T-helper 2 cell treated with Interferon-gamma antibody and Interleukin-4, amounts not matched to agents 5 μg/mL and 100 μg/mL, for 36 hours (primary cell): ENCODE measurements at places on chromosomes 2 and 18.

GRCh38 chr2:19355416-19355821, 3.0 kb downstream of the OSR1 start:
- DNase-seq: no peak

DNA sequence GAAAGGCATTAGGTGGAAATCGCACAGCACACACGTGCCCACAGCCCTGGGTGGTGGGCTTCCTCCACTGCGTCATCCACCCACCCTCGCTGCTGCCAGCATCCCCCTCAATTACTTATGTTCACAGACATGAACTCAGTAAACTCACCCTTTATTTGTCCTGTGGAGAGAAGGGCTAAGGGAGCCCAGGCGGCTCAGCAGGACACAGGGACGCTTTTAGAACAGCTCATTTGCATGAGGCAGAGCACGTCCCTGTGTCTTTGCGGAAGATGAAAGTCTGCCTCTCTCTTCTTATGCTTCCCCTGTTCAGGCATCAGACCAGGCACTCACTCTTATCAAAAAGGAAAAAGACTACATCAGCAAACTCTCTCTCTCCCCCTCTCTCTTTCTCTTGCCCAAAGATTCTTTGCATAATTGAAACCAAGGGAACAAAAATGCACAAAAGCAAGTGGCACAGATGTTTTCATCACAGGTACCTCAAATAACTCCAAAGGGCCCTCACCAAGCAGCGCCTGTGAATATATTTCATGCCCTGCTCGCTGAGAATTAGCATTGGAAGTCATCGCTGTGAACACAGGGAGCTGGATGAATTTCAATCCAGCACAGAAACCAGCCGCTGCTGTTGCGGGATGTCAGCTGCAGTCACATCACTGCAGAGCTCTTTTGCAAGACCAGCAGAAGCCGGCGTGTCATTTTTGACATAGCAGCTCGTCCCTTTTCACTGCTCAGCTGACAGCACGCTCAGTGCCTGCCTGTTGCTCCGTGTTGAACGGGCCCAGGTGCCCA, 376.3 kb upstream of the MYT1L start:
- no peak for DNase-seq

GRCh38 chr2:70632966-70633365, 79.3 kb upstream of the TGFA start:
- no peak for DNase-seq

- no peak for DNase-seq
These were observed 51.3 kb downstream of the GTF2A1L start for GRCh38 chr2:48668992-48669391.

- no peak for DNase-seq
These were observed 316.7 kb upstream of the CHAC2 start for GRCh38 chr2:53450923-53451322.

- DNase-seq: no peak
These were observed 135.3 kb downstream of the INSIG2 start for GRCh38 chr2:118223511-118223991.

- DNase-seq: no peak
These were observed 59.5 kb downstream of the MFSD6 start for GRCh38 chr2:190467575-190468083.

GRCh38 chr2:132760971-132761370, 91.0 kb upstream of the LYPD1 start:
- no peak for DNase-seq

GRCh38 chr2:191995285-191995684, 148.4 kb upstream of the CAVIN2 start:
- DNase-seq: no peak

DNA sequence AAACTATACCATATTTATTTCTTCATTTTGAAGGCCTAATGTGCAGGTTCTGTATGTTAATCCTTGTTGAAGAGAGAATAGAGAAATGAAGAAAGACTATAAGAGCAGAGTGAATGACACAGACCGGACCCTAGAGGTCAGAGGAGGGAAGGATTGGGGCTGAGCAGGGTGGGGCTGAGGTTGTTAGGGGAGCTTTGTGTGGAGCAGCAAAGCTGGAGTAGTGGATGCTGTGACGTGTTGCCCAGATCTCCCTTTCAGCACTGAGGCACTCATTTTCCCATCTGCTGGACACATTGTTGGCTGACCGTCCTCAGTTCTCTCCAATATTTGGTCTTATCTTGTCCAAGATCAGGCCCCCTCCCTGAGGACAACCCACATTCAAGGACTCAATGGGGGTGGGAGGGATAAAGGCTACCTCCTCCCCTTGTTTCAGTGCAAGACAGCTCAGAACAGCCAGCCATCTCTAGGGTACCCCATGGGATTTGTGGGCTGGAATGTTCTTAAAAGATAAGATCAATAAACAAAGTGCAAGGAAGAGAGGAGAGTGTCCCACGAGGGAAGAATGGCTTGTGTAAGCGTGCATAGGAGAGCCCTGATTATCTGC, 143.6 kb downstream of the TDRD15 start:
- no peak for DNase-seq

GRCh38 chr18:35409911-35410310, 32.8 kb upstream of the ZNF396 start:
- no peak for DNase-seq

DNA sequence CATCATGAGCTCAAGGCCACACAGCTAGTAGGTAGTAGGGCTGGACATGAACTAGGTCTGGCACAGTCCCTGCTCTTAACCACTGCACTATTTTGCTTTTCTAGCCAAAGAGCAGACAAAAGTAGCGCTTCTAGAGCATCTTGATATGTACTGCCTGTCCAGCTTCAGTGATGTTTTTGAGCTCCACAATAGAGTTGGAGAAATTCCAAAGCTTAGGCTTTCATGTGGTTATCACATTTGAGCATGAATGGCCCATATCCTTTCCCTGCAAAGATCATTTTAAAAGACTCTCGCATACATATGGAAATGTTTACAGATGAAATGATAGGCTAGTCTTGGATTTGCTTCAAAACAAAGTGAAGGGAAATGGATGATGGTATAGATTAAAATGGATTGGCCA, 128.7 kb downstream of the MAP3K20 start:
- DNase-seq: no peak

DNA sequence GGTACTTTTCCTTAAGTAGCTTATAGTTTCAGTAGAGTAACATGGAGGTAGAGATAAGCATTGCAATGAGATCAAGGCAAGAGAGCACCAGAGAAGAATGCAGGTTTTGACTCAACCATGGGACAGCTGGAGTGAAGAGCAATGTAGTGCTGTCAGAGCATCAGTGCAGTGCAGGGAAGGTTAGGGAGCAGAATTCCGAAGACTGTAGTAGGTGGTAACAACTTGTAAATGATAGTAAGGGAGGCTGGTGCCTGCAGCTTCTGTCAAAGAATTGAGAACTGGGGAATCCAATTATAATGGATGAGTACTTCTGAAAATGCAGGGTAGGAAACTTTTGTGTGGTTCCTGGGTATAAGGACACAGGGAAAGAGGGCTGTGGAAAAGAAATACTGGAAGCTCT, 183.2 kb downstream of the KCNS3 start:
- no peak for DNase-seq

GRCh38 chr2:157856187-157856515, 20.0 kb downstream of the ACVR1 start:
- DNase-seq: no peak

DNA sequence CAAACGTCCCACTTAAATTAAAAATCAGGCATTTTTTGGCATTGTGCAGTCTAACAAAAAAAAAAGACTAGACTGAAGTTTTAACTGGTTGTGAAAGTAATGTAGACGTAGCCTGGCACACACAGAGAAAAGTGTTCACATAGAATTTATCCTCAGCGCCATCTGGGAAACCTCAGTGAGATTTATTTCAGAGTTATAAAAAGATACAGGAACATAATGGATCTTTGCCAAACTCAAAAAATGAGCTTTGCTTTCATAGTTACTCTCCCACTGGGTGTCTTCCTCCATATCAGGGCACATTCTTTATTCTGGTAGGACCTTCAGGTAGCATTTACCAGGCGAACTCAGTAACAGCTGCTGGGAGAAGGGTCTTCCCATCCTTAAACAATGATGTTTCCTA, 532.4 kb upstream of the SALL3 start:
- DNase-seq: no peak

GRCh38 chr2:139079311-139079710, 299.1 kb upstream of the NXPH2 start:
- no peak for DNase-seq

DNA sequence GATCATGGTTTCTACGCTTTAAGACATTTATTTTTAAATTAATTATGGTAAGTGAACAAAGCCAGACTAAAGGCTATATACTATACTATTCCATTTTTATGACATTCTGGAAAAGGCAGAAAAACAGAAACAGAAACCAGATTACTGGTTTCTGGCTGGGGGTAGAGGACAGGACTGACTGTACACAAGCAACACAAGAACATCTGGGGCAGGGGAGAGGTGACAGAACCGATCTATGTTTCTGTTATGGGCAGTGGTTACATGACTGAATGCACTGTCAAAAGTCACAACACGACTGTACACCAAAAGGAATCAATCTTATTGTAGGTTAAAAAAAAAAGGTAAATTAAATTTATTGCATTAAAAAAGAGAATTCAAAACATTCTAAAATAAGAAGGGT, 64.7 kb downstream of the PTPN2 start:
- no peak for DNase-seq

DNA sequence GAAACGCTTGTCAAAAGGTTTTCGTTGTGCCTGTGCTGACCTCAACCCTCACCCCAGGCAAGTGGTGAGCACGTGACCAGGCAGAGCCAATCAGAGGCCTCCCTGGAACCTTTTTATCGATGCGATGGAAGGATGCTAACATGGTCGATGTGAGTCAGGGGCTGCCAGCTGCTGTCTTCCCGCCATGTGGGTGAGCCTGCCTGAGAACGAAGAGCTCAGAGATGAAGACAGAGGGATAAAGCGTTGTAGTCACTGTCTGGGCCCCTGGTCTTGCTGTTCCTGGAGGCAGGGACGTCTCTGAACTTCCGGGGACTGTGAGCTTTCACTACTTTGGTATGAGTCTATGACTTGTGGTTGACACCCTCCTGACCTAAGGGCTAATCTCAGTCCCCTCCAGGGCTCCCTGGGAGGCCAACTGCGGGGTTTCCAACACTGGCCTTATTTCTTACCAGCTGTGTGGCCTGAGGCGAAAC, 18.6 kb downstream of the DNMT3A start:
- DNase-seq: peak; percentile 45

DNA sequence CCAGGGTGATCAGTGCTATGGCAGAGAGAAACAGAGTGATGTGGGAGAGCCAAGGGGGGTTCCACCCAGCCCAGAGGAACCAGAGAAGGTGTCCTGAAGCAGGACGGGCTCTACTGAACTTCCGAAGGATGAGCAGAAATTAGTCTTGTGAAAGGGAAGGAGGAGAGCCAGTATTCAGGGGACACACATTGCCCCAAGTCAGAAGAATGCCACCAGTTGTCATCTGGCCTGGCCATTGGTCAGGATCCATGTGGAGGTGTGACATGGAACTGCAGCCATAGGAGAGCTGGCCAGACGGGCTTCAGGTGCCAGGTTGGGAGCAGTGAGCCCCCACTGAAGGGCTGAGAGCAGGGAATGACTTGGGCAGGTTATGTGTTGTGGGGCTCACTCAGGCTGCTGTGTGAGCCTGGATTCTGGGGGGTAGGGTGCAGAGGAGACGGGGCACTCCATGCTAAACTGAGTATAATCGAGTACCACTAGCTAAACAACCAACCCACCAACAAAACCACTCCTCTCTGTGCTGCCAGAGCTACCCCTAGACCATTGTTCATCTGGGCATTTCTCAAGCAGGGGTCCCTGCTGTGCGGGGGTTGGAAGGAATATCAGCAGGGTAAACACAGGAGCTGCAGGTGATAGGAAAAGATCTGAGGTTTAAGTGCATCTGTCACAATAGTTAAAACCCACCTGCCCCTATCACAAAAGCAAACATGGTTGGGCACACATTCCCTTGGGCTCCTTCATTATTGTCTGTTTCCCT, 25.3 kb downstream of the MARCO start:
- DNase-seq: no peak

DNA sequence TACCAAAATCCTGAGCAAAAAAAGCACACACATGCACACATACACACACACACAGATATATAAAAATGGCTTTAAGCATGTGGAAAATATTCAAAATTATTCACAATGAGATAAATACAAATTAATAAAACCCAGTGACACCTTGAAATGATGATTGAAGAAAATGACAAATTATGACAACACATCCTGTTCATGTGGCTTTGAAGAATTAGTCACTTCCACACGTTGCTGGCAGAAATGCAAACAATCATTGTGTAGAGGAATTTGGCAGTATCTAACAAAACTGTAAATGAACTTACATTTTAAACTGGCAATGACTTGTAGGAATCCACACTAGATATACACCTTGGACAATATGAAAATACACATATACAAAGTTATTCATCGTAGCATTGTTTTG, 95.8 kb upstream of the RGPD4 start:
- no peak for DNase-seq

GRCh38 chr2:206718296-206718695, at the start of gene DYTN:
Gene DYTN, minus strand, starts transcription at chr2:206718396. Its CDS starts 117 bp downstream, at chr2:206718279.
- no peak for DNase-seq

DNA sequence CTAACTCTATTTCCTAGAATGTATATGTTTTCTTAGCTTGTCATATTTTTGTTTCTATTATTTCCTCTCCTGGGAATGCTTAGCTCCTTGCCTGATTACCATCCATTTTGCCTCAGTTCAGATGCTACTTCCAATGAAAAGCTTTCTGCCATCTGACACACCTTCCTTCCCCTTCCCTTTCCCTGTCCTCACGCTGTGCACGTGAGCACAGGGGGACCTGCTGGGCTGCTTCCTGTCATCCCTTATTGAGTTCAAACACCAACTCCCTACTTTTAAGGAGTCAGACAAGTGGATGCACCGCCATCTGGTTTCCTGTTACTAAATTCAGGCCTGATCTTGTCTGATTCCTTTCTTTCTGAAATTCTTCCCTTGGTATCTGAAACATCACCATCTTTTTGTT, 2.4 kb upstream of the INO80C start:
- no peak for DNase-seq

DNA sequence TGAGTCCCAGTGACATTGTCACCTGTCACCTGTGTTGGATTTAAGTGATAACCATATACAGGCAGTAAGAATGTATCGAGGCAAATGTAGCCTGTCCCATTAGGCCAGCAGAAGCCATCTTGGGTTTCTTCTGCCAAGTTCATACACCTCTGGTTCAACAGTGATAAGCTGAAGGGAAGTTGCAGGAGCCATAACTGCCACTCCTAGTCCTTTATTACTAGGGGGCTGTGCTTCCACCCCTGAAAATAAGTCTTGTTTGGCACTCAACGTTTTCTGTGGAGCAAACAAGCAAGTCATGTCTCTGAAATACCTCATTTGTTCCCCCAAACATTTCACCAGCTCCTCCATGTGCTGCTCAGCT, 58.1 kb upstream of the ALPP start:
- no peak for DNase-seq
